Kidney glomerular epithelial cell (primary cell): ENCODE measurements at places on chromosomes 3 and 15.

- DNase-seq: peak; percentile 94
Observed at GRCh38 chr15:68586274-68586961, 7.6 kb downstream of the CORO2B start.

DNA sequence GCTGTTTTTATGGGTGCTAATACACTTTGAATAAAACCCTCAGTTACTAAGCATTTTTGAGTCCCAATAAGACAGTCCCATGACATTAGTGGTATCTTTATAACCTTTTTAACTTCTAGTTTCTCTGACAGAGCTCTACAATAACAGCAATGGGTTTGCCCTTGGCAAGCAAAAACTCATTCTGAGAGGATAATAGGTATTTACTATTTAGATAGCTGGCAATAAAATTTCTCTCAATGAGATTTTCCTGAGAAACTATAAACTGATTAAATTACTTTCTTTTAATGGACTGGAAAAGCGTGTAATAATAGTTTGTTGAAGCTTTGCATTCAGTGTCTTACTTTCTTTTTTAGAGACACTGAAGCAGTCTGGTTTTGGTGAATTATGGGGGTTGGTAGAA lies 168.0 kb upstream of the MLF1 start:
- no peak for DNase-seq

- DNase-seq: peak; percentile 7
Observed at GRCh38 chr3:179026636-179027035, 45.0 kb downstream of the ZMAT3 start.

- DNase-seq: no peak
Observed at GRCh38 chr3:137766876-137767537, 2.9 kb downstream of the SOX14 start.

- DNase-seq: no peak
Observed at GRCh38 chr15:83605111-83605945, 48.6 kb upstream of the ADAMTSL3 start.

- no peak for DNase-seq
Observed at GRCh38 chr3:38036286-38036685, 2.7 kb upstream of the DLEC1 start.
